Vagina (tissue), 2 donors: ENCODE measurements at places on chromosomes 5 and 9. TPM values are rescaled to one million over a fixed set of nuclear protein-coding genes. Genes with fewer than 3 reads are reported as not detected.

DNA sequence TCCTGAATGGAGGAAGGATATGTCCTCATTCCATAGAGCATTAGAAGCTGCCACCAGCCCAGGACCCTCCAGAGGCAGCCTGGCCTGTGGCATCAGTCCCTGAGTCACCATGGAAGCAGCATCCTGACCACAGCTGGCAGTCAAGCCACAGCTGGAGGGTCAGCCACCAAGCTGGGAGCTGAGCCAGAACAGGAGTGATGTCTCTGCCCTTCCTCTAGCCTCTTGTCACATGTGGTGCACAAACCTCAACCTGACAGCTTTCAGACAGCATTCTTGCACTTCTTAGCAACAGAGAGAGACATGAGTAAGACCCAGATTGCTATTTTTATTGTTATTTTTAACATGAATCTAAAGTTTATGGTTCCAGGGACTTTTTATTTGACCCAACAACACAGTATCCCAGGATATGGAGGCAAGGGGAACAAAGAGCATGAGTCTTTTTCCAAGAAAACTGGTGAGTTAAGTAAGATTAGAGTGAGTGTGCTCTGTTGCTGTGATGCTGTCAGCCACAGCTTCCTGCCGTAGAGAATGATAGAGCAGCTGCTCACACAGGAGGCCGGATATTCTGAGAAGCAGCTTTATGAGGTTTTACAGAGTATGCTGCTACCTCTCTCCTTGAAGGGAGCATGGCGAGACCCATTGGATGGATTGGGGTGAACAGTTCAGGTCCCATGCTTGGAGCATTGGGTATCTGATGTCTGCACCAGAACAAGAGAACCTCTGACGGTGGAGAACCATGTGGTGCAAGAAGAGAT lies 13.0 kb upstream of the CYFIP2 start:
- no peak for DNase-seq
- H3K27me3 ChIP-seq = no peaks in the 10 kb centered on the region
- H3K36me3 ChIP-seq = no peaks in the 10 kb centered on the region
- H3K4me3 ChIP-seq = no peak overlapping the region
- no peaks in the 10 kb centered on the region for H3K4me1 ChIP-seq

DNA sequence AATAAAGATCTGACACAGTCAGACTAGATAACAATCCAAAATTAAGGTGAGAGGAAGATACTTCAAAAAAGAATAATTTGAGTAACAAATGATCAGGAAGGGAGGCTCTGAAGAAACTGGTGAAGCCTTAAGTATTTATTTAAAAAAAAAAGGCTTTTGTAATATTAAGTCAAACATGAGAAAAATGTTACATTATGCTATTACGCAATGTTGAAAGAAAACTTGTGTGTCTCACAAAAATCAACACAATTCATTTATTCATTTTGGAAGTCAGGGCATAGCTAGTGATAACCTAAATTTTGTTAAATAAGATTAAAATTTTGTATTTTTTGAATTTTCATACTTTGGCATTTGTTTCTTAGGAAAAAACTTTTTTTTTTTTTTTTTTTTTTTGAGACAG lies 28.2 kb downstream of the WDR41 start:
- no peaks in the 10 kb centered on the region for H3K27me3 ChIP-seq
- no peaks in the 10 kb centered on the region for H3K36me3 ChIP-seq
- no peak overlapping the region for H3K27ac ChIP-seq
- no peak for DNase-seq
- H3K4me3 ChIP-seq = no peak overlapping the region

DNA sequence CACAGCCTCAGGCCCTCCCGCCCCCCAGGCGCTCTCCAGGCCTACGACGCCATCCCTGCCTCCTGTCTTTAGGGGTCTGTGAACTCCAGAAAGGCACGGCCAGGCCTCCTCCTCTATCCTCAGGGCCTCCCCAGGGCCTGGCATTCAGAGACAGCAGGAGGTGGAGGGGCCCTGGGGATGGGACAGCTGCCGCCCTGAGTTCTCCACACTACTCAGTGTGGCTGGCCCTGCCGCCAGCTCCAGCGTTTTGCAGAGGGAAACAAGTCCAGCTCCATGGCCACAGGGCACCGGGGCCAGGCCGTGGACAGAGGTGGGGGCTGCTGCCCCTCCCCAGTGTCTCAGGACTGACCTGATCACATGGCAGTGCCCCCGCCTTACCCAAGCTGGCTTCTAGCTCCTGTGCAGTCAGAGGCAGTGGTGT lies 16.4 kb downstream of the SH3GLB2 start:
- no peaks in the 10 kb centered on the region for H3K27me3 ChIP-seq
- H3K27ac ChIP-seq = no peak overlapping the region
- DNase-seq = no peak
- no peak overlapping the region for H3K4me3 ChIP-seq
- H3K36me3 ChIP-seq = no peaks in the 10 kb centered on the region
- peaks cover 17% of the 10 kb centered on the region for H3K4me1 ChIP-seq

- no peak overlapping the region for H3K4me3 ChIP-seq
- no peak for DNase-seq
- H3K27me3 ChIP-seq = no peaks in the 10 kb centered on the region
- H3K27ac ChIP-seq = no peak overlapping the region
- no peaks in the 10 kb centered on the region for H3K36me3 ChIP-seq
Measured at GRCh38 chr9:130240410-130241197, 25.0 kb upstream of the HMCN2 start.

- H3K27ac ChIP-seq = no peak overlapping the region
- H3K4me1 ChIP-seq = peaks cover 23% of the 10 kb centered on the region
- DNase-seq = no peak
- no peaks in the 10 kb centered on the region for H3K36me3 ChIP-seq
Measured at GRCh38 chr9:36207546-36208012, 16.9 kb downstream of the CLTA start.

DNA sequence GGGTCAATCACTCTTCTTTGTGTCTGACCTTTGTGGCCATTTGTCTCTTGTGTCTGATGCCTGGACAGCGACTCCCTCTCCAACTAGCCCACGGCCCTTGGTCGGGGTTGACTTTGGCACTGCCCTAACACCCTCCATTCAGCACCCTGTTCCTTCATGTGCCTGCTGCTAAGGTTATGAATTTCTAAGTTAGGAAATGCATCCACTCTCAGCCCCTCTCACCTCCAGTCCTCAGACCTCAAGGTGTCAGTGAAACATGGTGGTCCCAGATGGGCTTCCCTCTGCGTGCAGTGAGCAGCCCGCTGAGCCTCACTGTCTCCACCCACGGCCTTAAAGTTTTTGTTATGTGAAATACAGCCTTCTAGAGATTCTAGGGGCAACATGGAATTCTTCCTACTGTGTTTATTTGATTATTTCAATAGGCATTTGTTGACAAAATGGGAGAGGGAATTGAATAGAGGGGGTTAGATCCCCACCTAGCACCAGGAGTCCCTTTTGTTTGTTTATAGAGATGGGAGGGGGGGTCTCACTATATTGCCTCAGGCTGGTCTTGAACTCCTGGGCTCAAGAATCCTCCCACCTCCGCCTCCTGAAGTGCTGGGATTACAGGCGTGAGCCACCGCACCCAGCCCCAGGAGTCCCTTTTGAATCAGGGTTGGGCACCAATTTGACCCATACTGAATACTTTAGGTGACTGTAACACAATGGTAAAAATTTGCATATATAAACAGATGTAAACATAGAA lies 1.6 kb upstream of the GLIPR2 start:
- DNase-seq = no peak
- no peak overlapping the region for H3K4me3 ChIP-seq
- no peaks in the 10 kb centered on the region for H3K36me3 ChIP-seq
- H3K4me1 ChIP-seq = peaks cover 42% of the 10 kb centered on the region
- H3K27ac ChIP-seq = no peak overlapping the region

DNA sequence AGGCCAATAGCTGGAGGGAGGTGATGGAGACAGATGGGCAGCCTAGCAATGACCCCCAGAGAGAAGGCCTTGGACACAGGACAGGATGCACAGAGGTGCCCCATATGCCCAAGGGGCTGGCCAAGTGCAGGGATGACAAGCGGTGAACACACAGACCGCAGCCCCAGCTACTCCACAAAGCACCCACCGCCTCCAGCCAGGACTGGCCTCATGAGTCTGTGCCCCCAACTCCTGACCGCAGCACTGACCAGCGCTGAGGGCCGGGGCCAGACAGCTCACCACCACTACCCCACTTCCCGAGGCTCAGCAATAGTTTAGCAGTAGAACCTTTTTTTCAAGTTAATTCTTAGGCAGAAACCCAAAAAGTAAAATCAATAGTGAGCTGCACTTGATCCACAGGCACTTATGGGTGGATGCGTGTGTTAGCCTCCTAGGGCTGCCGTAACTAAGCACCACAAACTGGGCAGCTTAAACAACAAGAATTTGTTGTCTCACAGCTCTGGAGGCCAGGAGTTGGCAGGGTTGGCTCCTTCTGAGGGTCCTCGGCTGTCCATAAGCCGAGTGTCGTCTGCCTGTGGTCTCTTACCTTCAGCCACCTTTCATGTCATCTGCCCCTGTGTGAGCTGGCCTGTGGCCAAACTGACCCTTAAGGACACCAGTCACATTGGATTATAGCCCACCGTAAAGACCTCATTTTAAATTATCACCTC lies 14.1 kb downstream of the ROR2 start:
- H3K27me3 ChIP-seq = no peaks in the 10 kb centered on the region
- H3K27ac ChIP-seq = no peak overlapping the region
- DNase-seq = no peak
- no peak overlapping the region for H3K4me3 ChIP-seq
- H3K36me3 ChIP-seq = no peaks in the 10 kb centered on the region

DNA sequence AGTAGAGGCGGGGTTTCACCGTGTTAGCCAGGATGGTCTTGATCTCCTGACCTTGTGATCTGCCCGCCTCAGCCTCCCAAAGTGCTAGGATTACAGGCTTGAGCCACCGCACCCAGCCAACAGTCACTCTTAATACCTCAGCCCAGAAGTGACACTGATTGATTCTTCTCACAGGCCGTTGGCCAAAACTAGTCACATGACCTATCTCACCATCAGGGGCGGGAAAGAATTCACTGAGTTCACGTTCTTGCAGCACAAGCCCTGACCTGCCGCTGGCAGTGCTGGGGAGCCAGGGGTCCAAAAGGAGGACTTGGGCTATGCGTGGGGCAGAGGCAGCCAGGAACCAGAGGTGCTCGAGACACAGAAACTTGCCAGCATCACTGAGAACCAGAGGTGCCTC lies 55.0 kb upstream of the CPLX2 start:
- DNase-seq = no peak
- H3K4me3 ChIP-seq = no peak overlapping the region
- no peaks in the 10 kb centered on the region for H3K4me1 ChIP-seq

DNA sequence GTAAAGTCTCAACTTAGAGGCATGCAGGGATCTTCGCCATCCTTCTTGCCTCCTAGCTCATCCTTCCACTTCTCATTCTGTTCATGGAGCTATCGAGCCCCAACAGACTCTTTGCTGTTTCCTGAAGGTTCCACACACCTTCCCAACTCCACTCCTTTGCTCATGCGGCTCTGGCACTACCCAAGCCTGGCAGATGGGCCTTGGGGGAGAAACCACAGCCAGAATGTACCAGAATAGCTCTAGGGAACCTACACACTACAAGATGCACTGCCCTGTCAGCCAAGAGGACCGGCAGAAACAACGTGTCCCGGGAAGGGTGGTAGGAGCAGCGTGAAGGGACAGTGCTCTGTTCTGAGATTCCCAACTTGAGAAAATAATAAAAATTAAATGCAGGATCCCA lies 178.9 kb downstream of the GABBR2 start:
- peak; percentile 58 for DNase-seq
- no peak overlapping the region for H3K4me3 ChIP-seq
- H3K27ac ChIP-seq = no peak overlapping the region
- no peaks in the 10 kb centered on the region for H3K27me3 ChIP-seq

GRCh38 chr5:38755181-38755580 lies 90.6 kb upstream of the OSMR start:
- no peak for DNase-seq
- H3K4me3 ChIP-seq = no peak overlapping the region
- H3K27ac ChIP-seq = no peak overlapping the region
- no peaks in the 10 kb centered on the region for H3K4me1 ChIP-seq
- no peaks in the 10 kb centered on the region for H3K36me3 ChIP-seq

DNA sequence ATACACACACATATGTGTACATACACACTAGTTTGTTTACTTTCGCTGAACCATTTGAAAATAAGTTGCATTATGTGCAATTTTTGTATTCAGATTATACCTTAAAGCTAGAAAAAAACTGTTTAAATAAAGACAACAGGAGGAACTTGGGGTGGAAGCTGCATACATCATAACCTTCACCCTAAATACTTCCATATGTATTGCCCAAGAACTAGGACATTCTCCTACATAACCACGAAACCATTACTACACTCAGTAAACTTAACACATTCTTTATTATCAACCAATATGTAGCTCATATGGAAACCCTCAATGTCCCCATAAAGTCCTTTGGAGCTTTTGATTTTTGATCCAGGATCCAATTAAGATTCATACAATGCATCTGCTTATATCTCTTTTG lies 83.3 kb downstream of the GIN1 start:
- H3K27ac ChIP-seq = no peak overlapping the region
- no peaks in the 10 kb centered on the region for H3K4me1 ChIP-seq
- H3K36me3 ChIP-seq = no peaks in the 10 kb centered on the region
- no peaks in the 10 kb centered on the region for H3K27me3 ChIP-seq

GRCh38 chr5:32159328-32160072 lies 14.6 kb downstream of the GOLPH3 start:
- DNase-seq = no peak
- peaks cover 70% of the 10 kb centered on the region for H3K4me1 ChIP-seq
- H3K27me3 ChIP-seq = no peaks in the 10 kb centered on the region

DNA sequence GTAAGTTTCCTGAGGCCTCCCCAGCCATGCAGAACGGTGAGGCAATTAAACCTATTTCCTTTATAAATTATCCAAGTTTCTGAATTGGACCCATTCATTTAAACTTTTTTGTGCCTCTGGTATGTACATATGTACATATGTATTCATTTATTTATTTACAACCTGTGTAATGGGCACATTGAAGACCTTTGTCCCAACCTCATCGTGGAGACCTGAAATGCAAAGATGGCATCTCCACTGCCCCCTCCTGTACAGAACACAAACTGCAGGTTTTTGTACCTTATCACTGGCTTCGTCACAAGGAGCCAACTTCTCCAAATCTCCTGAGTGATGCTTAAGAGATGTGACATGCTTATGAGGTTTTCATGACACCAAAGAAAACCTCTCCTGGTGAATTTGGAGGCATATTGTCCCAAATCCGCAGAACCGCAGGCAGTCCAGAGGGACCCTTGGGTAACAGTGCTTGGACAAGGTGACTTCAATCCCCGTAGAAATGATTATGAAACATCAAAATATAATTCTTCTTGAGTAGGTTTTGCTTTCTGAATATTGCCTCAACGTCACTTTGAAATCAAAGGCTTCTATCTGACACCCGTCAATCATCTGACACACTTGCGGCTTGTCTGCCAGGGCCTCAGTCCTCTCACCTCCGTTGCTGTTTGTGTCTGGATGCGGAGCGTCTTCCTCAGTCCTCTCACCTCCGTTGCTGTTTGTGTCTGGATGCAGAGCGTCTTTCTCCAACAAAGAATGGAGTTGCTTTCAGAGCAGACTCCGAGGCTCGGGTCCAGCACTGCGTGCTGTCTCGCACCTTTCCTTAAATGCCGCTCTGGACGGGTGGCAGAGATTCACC lies 135.0 kb upstream of the IRX4 start:
- H3K4me1 ChIP-seq = no peaks in the 10 kb centered on the region
- no peak overlapping the region for H3K27ac ChIP-seq
- H3K27me3 ChIP-seq = no peaks in the 10 kb centered on the region
- H3K36me3 ChIP-seq = no peaks in the 10 kb centered on the region
- peak; percentile 44 for DNase-seq

- H3K27ac ChIP-seq = no peak overlapping the region
- no peaks in the 10 kb centered on the region for H3K27me3 ChIP-seq
- no peaks in the 10 kb centered on the region for H3K4me1 ChIP-seq
- H3K36me3 ChIP-seq = no peaks in the 10 kb centered on the region
Measured at GRCh38 chr9:106639873-106640568, 222.9 kb upstream of the ZNF462 start.

Gene CDH6
- total RNA-seq = 5.2 TPM

Gene PGGT1B
- 5.6 TPM for total RNA-seq

Gene STC2
- total RNA-seq = 2.9 TPM

Gene LCP2
- 25.5 TPM for total RNA-seq
